M059J (cell line): ENCODE measurements at places on chromosomes 4 and X. TPM values are rescaled to one million over a fixed set of nuclear protein-coding genes. Genes with fewer than 3 reads are reported as not detected.

DNA sequence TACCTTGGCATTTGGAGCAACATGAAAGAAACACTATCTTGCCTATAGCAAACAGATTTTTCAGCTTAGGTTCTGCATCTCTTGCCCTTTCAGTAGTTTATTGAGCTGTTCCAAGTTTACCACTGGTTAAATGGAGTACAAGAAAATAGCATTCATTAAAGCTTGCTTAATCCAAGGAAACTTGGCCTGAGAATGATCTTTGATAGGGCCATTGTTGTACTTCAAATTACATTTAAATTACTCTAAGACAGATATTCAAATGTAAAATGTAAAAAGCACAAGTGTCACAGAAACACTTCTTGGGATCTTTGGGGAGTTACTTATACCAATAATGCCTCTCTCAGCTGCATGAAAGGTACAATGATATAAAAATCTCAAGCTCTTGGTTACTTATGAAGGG, 609.0 kb upstream of the HTR2C start:
- no peak for DNase-seq

GRCh38 chrX:23251043-23251442, 83.6 kb upstream of the PTCHD1 start:
- no peak for DNase-seq

DNA sequence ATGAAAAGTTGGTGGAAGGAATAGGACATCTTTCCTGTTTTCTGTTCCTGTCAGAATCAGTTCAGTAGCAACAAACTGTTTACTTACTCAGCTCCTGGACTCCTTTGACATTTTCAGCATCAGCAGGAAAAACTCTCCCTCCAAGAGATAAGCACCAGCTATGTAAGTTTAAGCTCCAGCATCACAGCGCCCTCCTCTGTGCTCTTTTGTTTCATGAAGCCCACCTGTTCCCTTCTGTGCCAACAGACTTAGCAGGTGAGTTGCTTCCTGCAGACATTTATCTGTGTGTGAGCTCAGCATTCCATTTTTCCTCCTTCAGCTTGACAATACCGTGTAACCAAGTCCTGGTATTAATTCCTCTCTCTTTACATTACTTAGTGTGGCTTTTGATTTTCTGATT, 644.1 kb upstream of the AGA start:
- no peak for DNase-seq

DNA sequence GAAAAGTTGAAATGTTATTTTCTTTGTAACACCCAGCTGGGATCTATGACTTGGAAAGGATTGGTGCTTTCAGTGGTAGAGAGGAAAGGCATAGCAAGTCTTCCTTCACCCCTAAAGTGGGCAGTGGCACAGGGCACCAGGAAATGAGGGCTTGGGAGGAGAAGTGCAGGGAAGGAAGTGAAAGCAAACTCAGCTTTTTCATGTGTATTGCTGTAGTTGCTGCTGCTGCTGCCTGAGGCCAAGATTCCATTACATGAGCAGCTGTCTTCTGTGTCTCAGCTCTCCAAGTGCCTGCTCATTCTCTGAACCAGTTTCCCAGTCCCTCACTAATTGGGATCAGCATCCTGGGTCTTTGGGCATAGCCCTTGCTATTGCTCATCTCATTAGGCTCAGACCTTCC, 2.6 kb downstream of the HCCS start:
- peak; percentile 30 for DNase-seq

The LUZP4 gene
- total RNA-seq, result not detected in 2 replicates

The ATP11C gene
- 41.0 and 46.3 TPM in 2 replicates for total RNA-seq

The MAMLD1 gene
- 2.5 and 4.6 TPM in 2 replicates for total RNA-seq

The TMSB15A gene
- total RNA-seq, result 13.7 and 21.5 TPM in 2 replicates

The SULT1E1 gene
- not detected in 2 replicates for total RNA-seq

The FAM9B gene
- not detected in 2 replicates for total RNA-seq
